ENCODE measurements at places on chromosomes 1 and 21.

DNA sequence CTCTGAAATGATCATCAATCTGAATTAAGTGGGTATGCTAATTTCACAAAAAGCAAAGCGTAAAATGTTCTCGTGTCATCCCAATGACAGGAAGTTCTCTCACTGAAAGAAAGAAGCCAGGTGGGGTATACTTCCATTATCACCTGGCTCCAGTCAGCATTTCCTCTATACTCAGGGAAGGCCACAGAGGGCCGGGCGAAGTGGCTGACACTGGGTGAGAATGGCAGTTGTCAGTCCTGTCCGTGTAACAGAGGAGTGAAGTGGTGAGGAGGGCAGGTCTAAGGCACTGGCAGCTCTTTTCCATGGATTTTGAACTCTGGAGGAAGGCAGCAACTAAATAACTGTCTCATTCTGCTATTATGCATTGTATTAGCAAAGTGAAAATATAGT is 60.4 kb downstream of the CAPN2 start:
- DNase-seq = no peak

DNA sequence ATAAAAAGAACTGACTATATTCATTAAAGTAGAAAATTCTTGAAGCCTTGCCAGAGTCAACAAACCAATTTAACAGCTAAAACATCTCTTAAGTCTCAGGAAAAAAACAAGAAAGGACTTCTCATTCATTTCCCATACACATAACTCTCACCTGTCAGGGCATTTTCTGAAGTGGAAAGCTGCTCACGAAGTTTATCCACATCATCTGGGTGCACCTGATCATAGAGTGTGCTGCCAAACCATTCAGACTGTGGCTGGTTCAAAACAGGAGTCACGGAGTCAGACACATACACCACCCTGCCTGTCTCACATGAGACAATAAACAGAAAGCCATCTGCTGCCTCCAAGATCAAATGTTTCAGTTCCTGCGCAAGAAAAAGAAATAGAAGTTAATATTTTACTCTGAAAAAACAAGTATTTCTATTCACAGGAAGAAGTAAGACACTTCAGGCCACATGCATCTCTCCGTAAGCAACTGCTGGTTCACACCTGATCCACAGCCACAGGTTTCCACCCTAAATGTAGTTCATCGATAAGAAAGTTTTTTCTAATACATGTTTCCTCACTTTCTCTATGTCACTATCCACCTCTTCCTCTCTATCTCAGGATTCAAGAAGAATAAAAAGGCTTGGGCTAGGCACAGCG is 28.2 kb upstream of the CTSK start:
- no peak for DNase-seq

GRCh38 chr1:16956775-16957174 is 23.6 kb downstream of the MFAP2 start:
- no peak for DNase-seq

DNA sequence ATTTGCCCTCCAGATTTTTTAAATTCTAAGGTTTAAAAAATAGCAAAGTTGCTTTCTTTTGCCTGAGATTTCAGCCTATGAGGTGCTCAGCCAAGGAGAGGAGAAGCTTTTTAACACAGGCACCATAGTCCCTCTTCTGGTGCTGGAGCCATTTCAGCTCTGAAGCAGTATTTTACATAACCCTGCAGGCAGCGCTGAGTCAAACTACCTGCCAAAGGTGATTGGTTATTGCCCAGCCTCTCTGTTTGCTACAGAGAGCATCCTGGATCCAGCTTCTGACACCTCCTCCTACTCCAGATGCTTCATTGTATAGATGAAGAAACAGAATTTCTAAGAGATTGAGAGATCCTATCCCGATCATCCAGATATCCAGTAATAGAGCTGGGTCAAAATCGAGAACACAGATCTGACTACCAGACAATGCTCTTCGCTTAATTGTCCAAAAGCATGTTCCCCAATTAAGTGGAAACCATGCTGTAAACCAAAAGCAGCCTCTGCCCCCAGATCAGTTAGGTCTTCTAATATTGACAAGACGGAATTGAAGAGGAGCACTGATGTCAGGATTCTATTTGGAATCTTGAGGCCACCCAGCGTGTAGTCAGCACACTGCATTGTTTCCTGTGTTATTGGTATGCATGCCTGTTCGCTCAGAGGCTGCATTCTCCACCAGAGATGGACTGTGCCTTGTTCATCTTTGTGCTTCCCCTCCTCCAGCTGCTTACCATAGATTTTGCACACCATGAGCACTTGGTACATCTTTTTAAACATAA is 22.1 kb downstream of the RGS8 start:
- DNase-seq = no peak

- DNase-seq = no peak
Measured at GRCh38 chr1:53553734-53554509, 94.7 kb downstream of the DMRTB1 start.

DNA sequence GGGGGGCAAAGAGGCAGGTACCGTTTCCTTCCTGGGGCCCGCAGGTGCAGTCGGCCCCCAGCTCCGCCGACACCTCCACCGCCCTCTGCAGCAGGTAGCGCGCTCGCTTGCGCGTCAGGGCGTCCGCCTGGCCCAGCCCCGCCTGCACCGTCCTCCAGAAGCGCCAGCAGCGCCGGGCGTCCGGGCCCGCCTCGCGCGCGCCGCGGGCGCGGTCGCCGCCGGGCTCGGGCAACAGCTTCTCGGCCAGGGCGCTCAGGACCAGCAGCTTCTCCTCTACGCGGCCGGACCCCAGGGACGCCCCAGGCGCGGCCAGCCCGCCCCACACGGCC is 863 bp downstream of the TARBP1 start:
- no peak for DNase-seq

GRCh38 chr1:27342778-27343638 is 1.2 kb downstream of the SYTL1 start:
- peak; percentile 64 for DNase-seq

- no peak for DNase-seq
Measured at GRCh38 chr1:170518965-170519364, 13.0 kb upstream of the GORAB start.

- DNase-seq = no peak
Measured at GRCh38 chr1:56824938-56825337, 5.7 kb upstream of the FYB2 start.

DNA sequence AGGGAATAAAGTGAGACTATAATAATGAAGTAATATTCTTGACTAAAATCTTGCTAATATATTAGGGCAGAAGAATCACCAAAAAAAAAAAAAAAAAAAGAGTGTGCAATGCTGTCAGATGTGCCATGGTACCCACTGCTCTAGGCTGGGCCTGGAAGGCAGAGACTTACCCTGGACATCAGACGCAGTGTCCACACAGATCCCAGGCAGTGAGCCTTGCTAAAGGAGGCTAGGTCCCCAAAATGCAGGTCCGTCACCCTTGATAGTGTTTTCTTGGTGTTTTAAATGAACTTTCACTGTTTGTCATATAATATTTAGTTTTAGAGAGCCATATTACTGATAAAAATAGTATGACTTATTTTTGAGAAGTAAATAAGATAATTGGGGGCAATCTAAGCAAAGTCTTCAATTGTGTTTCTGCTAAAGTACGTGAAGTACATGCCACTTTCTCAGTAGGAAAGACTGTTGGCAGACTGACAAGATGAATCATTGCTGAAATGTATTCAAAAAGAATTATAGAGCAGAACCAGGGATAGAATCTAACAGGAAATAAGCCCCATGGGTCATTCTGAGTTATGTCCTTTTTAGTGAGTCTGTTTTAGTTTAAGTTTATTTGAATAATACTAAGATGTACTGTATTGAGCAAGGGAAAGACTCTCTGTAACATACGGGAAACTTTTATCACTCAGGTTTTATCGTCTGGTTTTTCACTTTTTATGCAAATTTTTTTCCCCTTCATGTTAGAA is 74.6 kb upstream of the PDC start:
- no peak for DNase-seq

- DNase-seq = no peak
Measured at GRCh38 chr1:70727886-70728489, 316.9 kb downstream of the CTH start.

GRCh38 chr1:62585469-62586155 is 11.7 kb upstream of the ANGPTL3 start:
- DNase-seq = no peak

DNA sequence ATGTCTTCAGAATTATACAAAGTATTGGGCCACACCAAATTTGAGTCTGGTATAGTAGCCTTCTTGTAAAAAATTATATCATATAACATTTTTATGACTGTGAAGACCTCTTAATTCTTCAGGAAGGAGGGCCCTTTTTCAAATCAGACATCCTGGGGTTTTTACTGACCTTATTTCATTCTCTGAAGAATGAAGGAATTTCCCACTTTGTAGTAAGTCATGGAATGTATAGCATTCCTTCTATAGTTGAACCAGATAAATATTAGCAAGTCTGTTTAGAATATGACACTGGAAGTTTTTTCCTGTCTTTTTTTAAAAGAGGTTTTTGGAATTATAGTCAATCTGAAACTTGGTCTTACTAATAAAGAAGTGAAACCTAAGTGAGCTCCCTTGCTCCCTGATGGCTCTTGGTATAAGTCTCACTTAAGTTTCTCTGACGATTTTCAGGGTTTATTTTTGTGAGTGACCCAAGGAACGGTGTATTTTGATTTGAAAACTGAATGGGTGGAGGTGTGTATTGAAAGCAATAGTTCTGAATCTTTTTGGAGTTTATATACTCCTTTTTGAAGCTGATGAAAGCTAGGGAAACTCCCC is 23.7 kb downstream of the SNX27 start:
- no peak for DNase-seq

- no peak for DNase-seq
Measured at GRCh38 chr1:102546251-102546650, 549.5 kb upstream of the OLFM3 start.

DNA sequence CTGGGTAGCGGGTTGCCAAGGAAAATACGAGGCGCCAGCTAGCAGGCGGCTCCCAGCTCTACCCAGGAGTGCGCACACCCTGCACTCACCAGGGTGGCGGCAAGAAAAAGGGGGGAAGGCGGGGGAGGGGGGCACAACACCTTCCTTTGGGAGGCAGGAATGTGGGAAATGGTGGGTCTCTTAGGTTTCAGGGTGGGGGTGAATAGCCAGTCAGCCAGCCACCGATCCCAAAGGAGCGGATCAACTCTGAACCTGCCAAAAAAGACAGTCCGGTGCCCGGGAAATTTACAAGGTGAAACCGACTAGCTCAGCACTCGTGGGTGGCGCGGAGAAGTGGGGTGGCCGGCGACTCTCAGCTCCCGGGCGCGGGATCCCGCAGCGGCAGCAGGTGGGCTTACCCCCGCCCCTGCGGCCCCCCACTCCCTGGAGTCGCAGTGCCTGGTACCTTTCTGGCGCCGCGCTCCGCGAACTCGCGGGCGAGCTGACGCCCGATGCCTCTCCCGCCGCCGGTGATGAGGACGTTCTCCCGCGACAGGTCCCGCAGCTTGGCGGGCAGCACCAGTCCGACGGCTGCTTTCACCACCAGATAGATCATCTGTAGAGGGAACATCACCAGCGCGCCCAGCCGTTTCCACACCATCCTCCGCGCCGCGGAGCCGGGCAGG is 1.2 kb downstream of the DHRS3 start:
- DNase-seq = no peak

DNA sequence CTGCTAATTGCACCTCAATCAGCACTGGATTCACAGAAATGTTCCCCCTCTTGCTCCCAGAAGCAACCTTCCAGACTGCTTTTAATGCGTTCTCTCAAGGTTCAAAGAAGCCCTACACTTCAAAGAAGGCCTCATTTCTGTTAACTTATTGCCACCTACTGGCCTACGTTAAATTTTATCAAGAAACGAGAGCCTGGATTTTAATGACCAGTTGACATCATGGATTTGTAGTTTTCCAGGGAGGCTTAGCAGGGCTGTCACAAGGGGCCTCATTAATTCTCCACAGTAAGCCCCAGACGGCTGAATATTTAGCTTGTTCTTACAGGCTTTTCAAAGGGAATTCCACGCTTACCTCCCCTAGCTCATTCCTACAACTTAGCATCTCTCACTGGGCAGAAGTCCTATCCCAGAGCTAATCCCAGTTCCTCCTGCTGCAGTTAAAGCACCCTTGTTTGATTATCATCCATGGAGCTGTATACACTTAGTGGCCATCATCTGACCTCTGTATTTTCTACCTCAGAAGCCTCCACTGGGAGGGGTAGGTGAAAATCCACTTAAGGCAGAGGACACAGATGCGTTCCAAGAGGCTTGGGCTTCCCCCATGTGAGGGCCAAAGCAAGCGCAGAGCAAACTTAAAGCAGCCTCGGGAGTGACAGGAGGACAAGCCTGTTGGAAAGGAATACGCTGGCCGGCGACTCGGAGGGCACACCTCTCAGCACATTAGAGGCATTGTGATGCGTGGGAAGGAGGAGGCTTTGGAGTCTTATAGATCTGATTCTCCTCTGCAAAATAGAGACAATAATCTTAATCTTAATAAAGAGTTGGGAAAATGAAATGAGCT is 32.2 kb upstream of the CYP4X1 start:
- DNase-seq = no peak

- DNase-seq = no peak
Measured at GRCh38 chr1:54241364-54241763, 41.4 kb downstream of the MRPL37 start.

DNA sequence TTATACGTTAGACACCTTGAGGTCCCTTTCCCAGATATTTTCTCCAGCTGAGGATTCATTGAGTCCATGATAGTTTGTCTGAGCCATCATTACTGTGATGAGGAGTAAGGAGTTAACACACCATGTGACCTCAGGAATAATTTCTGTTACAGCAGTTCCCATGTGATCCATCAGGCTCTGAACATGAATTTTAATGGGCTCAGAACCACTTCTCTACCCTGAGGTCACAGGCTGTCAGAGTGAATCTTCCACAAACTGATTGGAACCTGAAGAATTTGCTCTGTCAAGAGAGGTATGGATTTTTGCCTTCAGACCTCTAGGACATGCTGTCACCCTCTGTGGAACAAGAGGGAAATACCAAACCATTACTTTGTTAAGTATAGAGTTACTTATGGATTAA is 81.0 kb downstream of the NTMT2 start:
- DNase-seq = no peak

DNA sequence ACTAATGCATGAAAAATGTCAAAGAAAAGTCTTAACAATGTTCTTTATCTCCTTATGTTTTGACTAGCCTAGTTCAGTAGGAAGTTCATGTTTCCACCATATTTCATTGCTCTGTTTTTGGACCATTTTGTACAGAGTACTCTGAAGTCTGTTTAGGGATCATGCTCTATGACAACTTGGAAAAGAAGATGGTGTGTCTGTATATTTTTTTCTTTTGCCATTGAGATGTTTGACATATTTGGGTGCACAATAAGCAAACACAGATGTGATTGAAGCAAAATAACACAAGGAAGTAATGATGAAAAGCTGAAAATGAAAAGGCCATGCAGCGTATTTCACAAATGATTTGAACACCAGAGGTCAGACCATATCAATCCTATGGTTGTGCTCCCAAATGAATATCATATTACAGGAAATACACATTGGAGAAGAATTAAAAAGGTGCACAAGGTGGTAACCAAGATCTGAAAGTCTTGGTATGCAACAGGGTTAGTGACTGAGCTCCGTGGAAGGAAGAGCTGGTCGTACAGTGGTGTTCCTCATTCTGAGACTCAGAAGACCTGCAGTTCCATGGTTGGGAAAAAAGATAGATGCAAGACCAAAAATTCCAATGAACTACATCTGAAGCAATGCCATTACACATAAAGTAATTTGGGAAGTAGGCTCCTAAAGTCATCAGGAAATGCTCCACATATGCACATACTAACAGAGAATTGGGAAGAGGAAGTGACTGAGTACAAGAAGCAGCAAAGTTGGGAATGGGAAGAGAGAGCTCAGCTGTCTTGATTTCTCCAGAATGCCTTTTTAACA is 463.5 kb downstream of the LMO4 start:
- no peak for DNase-seq

GRCh38 chr1:3671371-3672180 is 19.3 kb downstream of the TP73 start:
- DNase-seq = no peak

Measured in activated naive CD4-positive, alpha-beta T cell (primary cell).